ENCODE measurements at places on chromosomes 1 and 21.

DNA sequence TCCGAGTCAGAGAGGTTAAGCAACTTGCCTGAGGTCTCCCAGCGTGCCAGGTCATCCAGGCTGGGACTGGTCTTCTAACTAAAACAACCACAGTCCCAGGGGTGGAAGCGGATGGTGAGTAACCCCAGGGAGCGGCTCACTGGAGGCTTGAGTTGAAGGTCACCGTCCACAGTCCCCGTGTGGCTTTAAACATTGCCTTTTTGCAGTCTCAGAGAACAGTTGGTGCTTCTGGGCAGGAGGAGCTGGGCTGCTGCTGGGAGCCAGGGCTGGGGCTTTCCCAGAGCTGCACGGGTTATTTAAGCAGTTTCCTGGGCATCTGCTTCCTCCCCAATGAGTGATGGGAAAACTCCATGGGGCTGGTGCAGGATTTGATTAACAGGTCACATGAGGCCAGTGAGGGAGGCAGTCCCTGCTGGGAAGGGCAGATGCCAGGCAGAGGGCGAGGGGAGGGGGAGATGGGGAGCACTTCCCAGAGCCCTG, 12.3 kb downstream of the ARHGEF10L start:
- DNase-seq = peak; percentile 69

DNA sequence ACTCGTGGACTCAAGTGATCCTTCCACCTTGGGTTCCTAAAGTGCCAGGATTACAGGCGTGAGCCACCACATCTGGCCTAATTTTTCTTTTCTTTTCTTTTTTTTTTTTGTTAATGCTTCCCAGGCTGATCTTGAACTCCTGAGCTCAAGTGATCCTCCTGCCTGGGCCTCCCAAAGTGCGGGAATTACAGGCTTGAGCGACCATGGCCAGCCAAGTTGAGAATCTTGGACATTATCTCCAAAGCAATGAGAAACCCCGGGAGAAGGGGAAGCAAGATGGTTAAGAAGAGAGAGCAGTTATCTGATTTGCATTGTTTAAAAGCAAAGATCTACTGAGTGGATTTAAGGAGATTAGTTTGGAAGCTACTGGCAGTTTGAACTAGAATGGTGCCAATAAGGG, 9.1 kb downstream of the HIPK1 start:
- no peak for DNase-seq

- DNase-seq = no peak
These were observed 56.7 kb downstream of the RASAL2 start for GRCh38 chr1:178150610-178151009.

DNA sequence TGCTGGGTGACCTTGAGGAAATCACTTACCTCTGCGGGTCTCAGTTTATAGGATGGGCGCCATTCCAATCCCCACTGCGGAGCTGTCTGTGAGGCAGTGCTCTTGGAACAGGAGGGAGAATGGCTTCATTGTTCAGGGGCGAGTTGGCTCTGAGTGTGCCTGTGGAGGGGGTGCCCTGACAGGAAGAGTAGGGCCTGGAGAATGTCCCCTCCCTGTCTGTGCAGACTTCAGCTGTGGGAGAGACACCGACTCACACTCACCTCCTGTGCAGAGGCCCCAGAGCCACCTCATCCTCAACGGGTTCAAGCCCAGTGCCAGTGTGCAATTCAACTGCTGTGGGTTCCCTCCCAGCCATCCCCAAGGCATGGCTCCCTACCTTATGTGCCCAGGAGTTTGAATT, 17.1 kb downstream of the ADORA1 start:
- no peak for DNase-seq

GRCh38 chr1:178308438-178308837, 188.3 kb downstream of the CLEC20A start:
- no peak for DNase-seq

GRCh38 chr1:147177611-147178380, 5.5 kb upstream of the PRKAB2 start:
- no peak for DNase-seq

- no peak for DNase-seq
These were observed 95.0 kb downstream of the CACHD1 start for GRCh38 chr1:64564891-64565290.

GRCh38 chr1:28159680-28160079, 16.8 kb downstream of the PTAFR start:
- no peak for DNase-seq

GRCh38 chr21:44694776-44695175, 2.2 kb upstream of the KRTAP10-12 start:
- no peak for DNase-seq

DNA sequence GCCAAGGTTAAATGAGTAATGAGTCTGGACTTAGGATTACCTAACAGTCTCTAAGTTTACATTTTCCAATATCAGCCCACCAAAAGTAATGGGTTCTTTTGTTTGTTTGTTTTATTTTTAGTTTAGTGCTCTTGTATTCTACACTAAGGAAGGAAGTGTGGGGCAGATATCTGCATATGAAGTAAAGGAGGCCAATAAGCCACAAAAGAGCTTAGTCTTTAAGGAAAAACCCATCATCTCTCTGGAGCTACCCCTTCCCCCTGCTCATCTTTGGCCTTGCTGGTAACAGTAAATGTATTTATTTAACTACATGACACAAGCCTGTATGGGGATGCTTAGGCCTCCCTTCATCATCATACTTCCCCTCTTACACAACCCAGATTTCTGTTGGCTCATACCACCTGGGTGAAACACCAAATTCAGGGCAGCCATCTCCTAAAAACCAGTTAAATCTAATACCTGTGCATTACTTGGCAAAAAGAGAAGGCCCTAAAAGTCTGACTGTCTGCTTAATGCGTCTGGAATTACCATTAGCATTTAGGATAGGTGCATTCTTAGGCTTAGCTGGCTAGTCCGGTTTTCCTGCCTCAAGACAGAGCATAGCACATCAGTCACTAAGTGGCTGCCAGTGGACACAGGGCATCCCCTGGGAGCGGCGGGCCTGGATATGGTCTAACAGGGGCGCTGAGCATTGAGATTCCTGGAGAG, 96.8 kb upstream of the ADGRL2 start:
- DNase-seq = peak; percentile 80

- DNase-seq = no peak
These were observed 191.8 kb downstream of the TPR start for GRCh38 chr1:186183219-186183618.

- peak; percentile 94 for DNase-seq
These were observed 22.4 kb upstream of the BTG2 start for GRCh38 chr1:203282720-203283542.

DNA sequence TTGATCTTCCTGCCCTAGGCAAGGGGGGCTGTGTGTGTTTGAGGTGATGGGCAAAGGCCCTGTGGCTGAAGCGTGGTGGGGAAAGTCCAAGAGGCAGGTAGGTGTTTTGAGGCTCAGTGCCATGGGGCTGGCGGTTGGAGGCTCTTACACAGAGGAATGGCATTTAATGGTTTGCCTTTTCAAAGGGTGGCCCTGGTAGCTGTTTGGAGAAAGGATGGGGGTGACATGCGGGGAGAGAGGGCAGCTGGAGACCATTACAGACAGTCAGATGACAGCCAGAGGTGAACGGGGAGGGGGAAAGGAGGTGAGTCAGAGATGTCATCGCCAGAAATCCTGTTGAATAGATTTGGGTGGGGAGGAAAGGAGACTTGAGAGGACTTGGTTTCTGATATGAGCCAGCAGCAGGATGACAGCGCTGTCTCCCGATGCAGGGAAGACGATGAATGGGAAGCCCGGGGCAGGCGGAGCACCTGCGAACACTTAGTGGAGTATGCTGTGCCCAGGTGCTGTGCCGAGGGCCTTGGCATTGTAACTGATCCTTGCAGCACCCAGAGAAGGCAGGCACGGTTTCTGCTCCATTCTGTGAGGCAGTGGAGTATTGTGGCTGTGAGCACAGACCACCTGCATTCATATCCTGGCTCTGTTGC, 56.3 kb downstream of the MAN1C1 start:
- DNase-seq = no peak

DNA sequence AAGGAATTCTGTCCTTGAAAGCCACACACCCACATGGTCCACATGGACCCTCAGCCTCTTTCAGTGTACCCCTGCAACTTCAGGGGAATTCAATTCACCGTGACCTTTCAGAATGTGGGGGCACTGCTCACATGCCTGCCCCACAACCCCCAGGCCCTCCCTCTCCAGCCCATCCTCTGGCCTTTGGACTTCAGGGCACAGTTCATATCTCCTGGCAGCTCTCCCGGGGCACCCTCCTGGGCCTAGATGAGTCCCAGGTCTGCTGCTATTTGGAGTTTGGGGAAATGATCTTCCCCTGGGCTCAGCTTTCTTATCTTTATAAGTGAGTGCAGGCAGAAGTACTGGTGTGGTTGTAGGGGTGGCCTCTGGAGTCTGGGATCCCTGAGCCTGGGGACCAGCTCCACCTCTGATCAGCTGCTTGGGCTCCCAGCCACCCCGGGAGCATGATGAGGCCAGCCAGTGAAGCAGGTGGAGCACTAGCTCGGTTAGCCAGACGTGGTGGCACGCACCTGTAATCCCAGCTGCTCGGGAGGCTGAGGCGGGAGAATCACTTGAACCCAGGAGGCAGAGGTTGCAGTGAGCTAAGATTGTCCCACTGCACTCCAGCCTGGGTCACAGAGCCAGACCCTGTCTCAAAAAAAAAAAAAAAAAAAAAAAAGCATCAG, 15.8 kb downstream of the C1orf167 start:
- DNase-seq = no peak

GRCh38 chr1:108130794-108131193, 69.3 kb downstream of the SLC25A24 start:
- no peak for DNase-seq

- no peak for DNase-seq
These were observed 58.9 kb downstream of the DIPK1A start for GRCh38 chr1:92902406-92902744.

DNA sequence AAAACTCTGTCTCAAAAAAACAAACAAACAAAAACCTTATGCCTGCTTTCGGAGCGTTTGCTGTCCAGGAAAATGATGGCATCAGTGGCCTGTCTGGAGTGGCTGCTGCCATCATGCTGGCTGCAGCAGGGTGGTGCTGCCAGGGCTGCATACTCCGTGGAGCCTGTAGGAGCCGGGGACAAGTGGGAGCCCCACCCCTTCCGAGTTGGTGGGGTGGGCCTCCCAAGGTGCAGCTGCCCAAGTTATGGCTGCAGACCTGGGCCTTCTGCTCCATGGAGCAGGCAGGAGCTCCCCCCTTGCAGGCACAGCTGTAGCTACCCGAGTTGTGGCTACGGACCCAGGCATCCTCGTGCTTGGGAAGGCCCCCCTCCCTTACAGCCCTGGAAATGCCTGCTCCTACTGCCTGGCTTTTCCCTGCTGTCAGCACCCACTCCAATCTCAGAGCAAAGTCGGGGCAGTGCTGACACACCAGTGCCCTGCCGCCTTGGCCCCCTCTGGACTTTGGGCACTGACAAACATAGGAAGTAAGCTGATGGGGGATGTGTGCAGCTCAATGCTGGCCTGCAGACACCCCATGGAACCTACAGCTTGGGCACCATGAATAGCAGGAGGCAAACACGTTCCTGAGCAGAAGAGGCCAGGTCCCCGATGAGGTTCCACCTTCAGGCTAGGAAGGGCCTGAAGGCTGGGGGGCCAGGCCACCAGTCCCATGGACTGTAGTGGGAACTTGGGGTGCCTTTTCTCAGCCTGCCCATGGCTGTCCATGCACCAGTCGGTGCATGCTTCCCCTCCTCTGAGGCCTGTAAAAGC, 60.4 kb downstream of the CC2D1B start:
- DNase-seq = no peak

GRCh38 chr1:20115916-20116315, 3.4 kb downstream of the PLA2G2D start:
- no peak for DNase-seq

GRCh38 chr1:221839782-221840395, 98.0 kb upstream of the DUSP10 start:
- DNase-seq = no peak

DNA sequence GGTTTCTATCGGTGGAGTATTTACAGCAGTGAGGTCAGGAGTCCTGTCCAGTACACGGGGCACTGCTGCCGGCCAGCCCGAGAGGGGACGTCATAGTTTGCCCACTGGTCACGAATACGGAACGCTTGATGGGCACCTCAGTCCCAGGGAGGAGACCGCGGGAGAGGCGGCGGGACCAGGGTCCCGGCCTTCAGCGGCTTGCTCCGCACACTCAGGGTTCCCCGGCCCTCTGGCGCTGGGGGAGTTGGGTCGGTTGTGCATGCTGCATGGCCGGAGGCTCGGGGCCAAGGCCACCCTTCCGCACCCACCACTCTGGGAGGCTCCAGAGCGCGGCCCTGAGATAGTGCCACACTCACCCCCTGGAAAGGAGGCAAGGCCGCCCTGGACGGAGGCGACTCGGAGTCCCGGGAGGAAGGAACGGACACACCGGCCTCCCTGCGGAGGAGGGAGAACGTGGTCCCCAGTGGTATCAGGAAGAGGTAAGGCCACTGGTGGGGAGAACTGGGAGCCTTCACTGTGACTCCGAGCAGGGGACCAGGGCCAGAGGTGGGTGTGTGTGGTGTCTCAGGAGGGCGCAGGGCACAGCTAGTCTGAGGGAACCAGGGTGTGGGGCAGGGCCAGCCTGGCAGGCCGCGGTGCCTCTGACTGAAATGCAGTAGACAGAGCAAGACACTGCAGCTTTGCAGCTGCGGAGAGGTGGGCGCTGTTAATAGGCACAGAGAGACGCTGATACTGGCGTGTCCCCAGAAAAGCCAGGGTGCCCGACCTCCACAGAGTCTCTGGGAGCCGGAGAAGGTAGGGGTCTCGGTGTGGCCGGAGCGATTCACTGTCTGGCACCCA, 28.6 kb upstream of the PRSS38 start:
- DNase-seq = no peak

- DNase-seq = no peak
These were observed 4.7 kb downstream of the RPS6KC1 start for GRCh38 chr1:213055767-213056166.

DNA sequence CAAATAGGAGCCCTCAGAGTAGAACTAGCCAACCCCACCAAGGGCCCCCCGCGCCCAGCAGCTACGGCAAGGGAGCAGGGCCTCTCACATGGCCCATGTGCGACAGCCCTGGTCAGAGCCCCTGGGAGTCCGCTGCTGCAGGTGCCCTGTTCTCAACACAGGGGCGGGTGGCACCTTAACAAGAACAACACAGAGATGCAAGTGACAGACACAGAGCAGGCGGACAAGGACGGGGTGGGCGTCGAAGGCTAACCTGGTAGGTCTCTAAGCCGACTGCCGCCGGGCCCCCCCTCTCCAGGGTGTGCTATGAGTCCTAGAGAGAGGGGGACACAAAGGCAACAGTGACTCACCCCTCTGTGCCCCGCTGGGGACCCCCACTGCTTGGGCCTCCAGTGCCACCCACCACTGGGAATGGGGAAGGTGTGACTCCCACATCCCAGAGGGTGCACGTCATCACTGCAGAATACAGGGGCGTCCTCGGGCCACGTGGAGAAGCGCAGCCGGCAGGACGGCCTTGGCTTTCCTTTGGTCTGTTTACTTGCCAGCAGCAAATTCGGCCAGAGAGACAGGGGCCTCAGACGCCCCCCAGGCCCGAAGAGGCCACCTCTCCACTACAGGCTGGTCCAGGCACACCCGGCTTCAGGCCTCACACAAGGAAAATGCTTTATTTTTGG, 44.8 kb downstream of the PRDM15 start:
- DNase-seq = no peak

GRCh38 chr1:204344665-204345355, 14.9 kb downstream of the PLEKHA6 start:
- no peak for DNase-seq

Data from SK-N-DZ (cell line).